Right ventricle myocardium inferior (tissue), 1 donor: ENCODE measurements at places on chromosomes 1 and 21. TPM values are rescaled to one million over a fixed set of nuclear protein-coding genes. Genes with fewer than 3 reads are reported as not detected.

The MAP3K21 gene
- total RNA-seq = 0.32 TPM

The DMBX1 gene
- total RNA-seq = not detected

The TCHH gene
- total RNA-seq = not detected

The SCAF4 gene
- 15.9 TPM for total RNA-seq

The BCAR3 gene
- total RNA-seq = 17.8 TPM

The CASZ1 gene
- 58.2 TPM for total RNA-seq

The LORICRIN gene
- not detected for total RNA-seq

The HCN3 gene
- 1.8 TPM for total RNA-seq

The TSPAN1 gene
- 1.1 TPM for total RNA-seq

The C8B gene
- total RNA-seq = not detected

The MYOG gene
- total RNA-seq = not detected

The RNF186 gene
- total RNA-seq = not detected

The MTF2 gene
- 7.1 TPM for total RNA-seq

The CFHR5 gene
- total RNA-seq = not detected

The S100A9 gene
- 190 TPM for total RNA-seq

The CD247 gene
- 0.92 TPM for total RNA-seq

The HSD11B1 gene
- 4.3 TPM for total RNA-seq

The SEMA4A gene
- 2.2 TPM for total RNA-seq

The ZMPSTE24 gene
- 37.4 TPM for total RNA-seq

The B3GALT5 gene
- total RNA-seq = 0.16 TPM

The EVI5 gene
- total RNA-seq = 20.0 TPM

The CDC20 gene
- 1.6 TPM for total RNA-seq

The HSD3B2 gene
- not detected for total RNA-seq

The NPR1 gene
- total RNA-seq = 14.6 TPM

The SELENOF gene
- total RNA-seq = 75.7 TPM

The FCGR1A gene
- total RNA-seq = 1.4 TPM

The AJAP1 gene
- not detected for total RNA-seq

The CBS gene
- total RNA-seq = 5.5 TPM

The NBPF6 gene
- not detected for total RNA-seq

The PDC gene
- not detected for total RNA-seq

The EFNA3 gene
- 1.1 TPM for total RNA-seq

The DISC1 gene
- 3.9 TPM for total RNA-seq

The OR2T33 gene
- total RNA-seq = not detected

The LIX1L gene
- 25.8 TPM for total RNA-seq

The NFASC gene
- 10.5 TPM for total RNA-seq

The HS2ST1 gene
- 10.0 TPM for total RNA-seq

The CD48 gene
- total RNA-seq = 2.0 TPM

The HEYL gene
- 19.8 TPM for total RNA-seq

The OR2L13 gene
- total RNA-seq = not detected

The BATF3 gene
- total RNA-seq = 1.2 TPM

The RIPPLY3 gene
- total RNA-seq = not detected

The MATN1 gene
- total RNA-seq = not detected

The COL11A1 gene
- not detected for total RNA-seq

The LCE1C gene
- not detected for total RNA-seq

The NENF gene
- 119 TPM for total RNA-seq

The GJA9 gene
- not detected for total RNA-seq

The PPM1J gene
- 5.3 TPM for total RNA-seq

The GJA8 gene
- not detected for total RNA-seq

The SLC19A2 gene
- total RNA-seq = 16.5 TPM

The GREM2 gene
- not detected for total RNA-seq

The LCK gene
- 0.57 TPM for total RNA-seq

The CTSK gene
- total RNA-seq = 6.2 TPM

The KDF1 gene
- total RNA-seq = 0.68 TPM

The F13B gene
- not detected for total RNA-seq

The PRMT6 gene
- total RNA-seq = 4.5 TPM
